RPMI7951 (cell line): ENCODE measurements at places on chromosomes 3 and 15. TPM values are rescaled to one million over a fixed set of nuclear protein-coding genes. Genes with fewer than 3 reads are reported as not detected.

- DNase-seq: no peak
These were observed 35.0 kb downstream of the ACAA1 start for GRCh38 chr3:38101811-38102443.

DNA sequence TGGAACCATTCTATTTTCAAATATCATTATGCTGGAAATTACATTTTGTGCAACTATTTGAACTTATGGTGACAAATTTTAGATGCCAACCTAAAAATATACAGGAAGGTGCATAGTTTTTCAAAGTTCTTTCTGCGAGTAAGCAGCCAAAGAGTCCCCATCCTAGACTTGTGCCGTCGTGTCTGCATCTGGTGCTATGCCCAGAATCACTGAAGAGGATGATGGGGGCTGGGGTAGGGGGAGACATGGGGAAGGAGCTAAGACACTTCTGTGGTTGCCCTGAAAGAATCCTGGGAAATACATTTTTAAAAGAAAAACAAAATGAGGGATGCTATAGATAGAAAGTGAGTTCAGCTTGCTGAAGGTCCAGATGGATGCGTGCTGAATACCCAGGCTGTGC is 21.2 kb upstream of the FAM81A start:
- no peak for DNase-seq

DNA sequence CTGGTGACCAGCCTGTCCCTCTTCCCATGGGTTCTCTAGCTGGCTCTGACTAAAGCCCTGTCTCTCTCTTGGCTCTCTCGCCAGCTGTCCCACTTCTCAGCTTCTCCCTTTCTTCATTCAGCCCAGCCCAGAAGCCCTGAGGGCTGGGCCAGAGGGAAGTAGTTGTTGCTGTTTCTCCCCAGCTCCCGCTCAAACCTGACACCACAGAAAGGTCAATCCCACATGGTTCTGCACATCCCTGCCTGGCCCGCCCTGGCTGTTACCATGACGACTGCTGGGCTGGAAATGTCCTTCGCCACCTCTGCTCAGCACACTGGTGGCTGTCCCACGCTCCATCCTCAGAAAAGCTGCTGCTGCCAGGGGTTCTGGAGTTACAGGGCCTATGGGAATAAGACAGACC is 25.9 kb downstream of the CCDC32 start:
- no peak for DNase-seq

Gene CPN2
- 0.10 TPM in 1 of 2 replicates, not detected in the other for total RNA-seq

DNA sequence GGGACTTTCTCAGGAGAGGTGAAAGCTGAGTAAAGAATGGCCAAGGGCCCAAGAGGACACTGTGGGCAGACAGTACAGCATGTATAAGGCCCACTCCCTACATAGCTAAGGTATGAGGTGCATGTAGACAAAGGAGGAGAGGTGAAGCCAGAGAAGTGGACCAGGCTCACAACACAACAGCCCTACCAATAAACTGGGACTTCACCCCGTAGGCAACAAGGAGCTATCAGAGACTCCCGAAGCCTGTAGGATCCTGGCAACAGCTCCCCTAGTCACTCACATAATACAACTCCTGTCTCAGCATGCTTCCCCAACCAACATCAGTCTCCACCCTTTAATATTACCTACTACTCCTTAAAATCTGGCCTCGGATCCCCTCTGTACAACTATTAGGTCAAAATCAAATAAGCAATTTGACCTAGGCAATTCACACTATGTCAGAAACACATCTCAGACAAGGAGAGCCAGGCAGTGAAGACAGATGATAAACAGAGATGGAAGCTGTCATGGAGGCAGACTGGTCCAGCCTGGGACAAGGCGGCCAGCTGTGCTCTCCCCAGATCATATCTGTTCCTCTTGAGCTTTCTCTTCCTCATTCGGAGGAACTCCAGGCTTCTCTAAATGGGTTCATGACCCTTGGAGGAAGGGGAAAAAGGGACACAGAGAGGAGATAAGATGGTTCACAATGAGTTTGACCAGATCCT is 1.4 kb downstream of the XXYLT1 start:
- no peak for DNase-seq

- no peak for DNase-seq
These were observed 9.2 kb upstream of the CD200R1L start for GRCh38 chr3:112855883-112856282.

Gene NEDD4
- 30.8 and 32.2 TPM in 2 replicates for total RNA-seq

GRCh38 chr15:68479870-68480269 is 47.9 kb upstream of the ITGA11 start:
- DNase-seq: no peak

- peak; percentile 51 for DNase-seq
These were observed 102.1 kb upstream of the TLE3 start for GRCh38 chr15:70199540-70200410.
